ENCODE measurements at places on chromosomes 16 and 17.

DNA sequence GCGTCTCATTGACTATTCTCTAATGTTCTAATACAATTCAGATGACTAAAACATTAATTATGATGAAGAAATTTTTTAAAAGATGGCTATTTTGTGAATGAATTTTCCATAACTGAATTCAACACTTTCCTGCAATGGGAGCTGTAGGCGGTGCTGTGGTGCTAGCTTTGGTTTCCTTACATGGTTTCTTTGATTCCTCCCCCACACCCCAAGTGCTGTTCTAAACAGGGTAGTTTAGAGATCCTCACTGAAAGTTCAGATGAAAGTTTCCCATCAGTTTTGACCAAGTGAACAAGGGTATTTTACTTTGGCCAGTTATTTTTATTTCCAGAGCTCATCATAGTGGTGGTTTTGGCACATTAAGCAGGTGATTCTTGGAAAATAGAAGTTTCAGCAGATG is 26.0 kb upstream of the MRC2 start:
- no peak for DNase-seq

DNA sequence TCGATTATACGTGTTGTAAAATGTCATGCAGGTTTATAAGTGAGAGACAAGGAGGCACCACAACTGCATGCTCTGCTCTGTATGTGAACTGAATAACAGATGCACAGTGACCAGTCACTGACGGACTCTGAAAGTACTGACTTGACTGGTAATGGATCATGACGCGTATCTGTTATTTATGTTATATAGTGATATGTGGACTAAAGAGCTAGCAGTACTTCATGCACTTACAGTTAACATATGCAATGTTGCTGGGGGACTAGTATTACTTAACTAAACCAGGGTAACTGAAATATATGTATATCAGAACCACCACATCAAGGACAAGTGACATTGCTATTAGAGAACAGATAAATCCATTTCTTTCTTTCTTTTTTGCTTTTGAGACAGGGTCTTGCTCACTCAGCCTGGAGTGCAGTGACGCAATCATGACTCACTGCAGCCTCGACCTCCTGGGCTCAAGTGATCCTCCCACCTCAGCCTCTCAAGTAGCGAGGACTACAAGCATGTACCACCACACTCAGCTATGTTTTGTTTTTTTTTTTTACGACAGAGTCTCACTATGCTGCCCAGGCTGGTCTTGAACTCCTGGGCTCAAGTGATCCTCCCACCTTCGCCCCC is 17.2 kb downstream of the COIL start:
- DNase-seq = no peak

- no peak for DNase-seq
Measured at GRCh38 chr17:66343531-66344078, 41.2 kb downstream of the PRKCA start.

DNA sequence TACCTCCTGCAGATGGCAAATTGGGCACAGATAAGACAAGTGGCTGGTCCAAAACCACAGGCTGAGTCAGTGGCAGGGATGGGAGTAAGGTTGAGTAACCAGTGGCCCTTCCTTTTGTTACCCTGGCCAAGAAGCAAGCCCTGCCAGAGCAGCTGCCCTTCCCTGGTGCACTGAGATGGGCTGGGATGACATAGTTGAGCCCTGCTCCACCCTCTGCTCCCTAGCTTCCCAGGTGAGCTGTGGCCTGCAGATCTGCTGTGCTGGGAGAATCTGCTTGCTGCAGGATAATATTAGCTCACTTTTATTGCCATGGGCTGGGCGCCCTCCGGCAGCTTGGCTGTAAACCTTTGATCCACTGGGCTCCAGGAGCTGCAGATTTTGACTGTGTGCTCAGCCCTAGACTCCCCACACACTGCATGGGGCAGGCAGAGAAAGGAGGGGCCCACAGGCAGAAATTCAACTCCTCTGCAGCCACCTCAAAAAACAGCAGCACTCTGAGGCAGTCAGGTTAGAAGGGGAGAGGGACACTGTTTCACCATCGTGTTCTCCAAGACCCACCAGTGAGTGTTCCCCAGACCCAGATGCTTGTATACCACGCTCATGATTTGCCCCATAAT is 101.8 kb downstream of the CBLN1 start:
- no peak for DNase-seq

DNA sequence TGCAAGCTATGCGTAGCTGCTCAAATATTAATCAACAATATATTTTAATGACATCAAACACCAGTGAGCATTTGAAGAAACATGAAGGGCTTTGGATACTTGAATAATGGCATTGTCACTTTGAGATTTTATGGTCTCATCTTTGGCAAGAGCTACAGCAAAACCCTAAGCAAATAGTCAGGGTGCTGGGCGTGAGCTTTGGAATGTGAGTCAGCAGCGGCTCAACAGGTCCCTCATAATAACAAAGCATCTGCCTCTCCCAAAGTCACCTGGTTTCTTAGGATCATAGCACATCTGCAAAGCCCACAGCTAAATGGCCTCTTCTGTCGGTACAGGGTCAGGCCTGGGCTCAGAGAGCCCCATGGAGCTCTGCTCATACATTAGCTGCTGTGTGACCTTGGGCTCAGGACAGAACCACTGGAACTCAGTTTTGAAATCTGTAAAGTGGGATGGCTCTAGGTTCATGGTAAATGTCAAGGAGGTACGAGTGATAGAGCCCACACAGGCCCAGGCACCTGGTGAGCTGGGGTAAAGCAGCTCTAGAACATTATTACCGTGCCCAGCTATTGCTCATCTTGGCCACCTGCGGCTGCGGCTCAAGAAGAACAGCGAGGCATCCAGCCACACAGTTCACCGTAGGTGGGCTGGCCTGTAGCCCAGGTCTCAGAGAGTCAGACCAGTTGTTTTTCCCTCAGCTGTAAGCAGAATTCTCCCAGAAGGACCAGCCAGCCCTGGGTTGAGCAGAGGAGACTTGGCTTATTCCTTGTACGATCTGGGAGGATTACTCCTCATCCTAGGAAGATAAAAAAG is 544.5 kb upstream of the CDH11 start:
- no peak for DNase-seq

DNA sequence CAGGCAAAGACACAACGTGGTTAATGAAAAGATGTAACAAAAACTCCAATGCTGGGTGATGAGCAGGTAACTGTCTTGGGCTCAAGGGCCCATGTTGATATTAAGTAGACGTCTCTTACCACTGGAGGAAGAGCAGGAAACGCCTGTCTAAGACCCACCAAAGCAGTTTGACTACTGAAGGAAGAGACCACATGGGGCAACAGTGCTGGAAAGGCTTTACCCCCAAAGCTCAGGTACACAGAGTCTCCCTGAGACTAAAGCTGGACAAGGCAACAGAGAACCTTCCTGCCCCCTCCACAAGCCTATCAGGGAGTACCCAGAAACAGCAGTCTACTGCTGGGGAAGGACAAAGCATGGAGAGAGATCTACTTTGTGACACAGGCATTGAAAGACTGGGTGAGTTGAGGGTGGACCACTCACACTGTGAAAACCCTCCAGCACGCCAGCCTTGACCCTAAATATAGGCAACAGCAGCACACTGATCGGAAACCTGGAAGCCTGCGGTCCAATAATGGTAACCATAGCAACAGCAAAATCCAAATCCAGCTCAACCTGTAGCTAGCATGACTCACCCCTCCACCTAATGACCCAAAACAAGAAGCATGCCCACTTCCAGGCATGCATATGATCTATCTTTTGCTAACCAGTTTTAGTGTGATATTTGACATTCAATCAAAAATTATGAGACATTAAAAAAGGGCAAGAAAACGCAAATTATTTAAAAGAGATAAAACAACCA is 270.5 kb upstream of the SDK2 start:
- no peak for DNase-seq

- DNase-seq = no peak
Measured at GRCh38 chr16:22055881-22056280, 36.5 kb upstream of the VWA3A start.

GRCh38 chr17:67051837-67052236 is 7.5 kb downstream of the CACNG1 start:
- no peak for DNase-seq

- no peak for DNase-seq
Measured at GRCh38 chr16:65120461-65120830, 1.4 kb downstream of the CDH11 start.

- DNase-seq = no peak
Measured at GRCh38 chr16:50644729-50645128, 36.4 kb downstream of the SNX20 start.

- no peak for DNase-seq
Measured at GRCh38 chr17:76871668-76872067, 3.5 kb downstream of the MGAT5B start.

GRCh38 chr16:49858200-49859124 is 2.5 kb upstream of the ZNF423 start:
- no peak for DNase-seq

DNA sequence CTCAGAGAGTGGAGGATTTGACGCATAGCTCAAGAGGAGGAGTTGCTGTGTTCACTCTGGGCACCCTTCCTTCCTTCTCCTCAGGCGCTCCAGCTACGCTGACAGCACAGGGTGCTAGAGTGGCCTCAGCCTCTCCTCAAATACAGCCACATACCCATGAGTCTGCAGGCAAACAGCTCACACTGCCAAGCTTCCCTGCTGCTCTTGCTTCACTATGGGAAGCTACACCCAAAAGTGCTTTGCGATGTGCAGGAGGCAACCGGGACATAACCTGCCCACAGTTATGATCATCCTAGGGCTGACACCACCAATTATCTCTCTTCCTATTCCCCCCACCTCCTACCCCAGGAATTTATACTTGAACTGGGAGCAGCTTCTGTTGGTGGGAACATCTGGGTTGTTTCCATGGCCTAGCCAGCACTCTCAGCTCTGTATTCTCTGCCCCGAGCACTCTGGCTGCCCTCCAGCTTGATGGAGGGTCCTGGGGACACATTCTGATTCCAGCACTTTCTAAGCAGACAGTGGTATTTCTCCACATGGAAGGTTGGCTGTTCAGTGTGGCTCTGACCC is 40.3 kb upstream of the SREBF1 start:
- DNase-seq = no peak

DNA sequence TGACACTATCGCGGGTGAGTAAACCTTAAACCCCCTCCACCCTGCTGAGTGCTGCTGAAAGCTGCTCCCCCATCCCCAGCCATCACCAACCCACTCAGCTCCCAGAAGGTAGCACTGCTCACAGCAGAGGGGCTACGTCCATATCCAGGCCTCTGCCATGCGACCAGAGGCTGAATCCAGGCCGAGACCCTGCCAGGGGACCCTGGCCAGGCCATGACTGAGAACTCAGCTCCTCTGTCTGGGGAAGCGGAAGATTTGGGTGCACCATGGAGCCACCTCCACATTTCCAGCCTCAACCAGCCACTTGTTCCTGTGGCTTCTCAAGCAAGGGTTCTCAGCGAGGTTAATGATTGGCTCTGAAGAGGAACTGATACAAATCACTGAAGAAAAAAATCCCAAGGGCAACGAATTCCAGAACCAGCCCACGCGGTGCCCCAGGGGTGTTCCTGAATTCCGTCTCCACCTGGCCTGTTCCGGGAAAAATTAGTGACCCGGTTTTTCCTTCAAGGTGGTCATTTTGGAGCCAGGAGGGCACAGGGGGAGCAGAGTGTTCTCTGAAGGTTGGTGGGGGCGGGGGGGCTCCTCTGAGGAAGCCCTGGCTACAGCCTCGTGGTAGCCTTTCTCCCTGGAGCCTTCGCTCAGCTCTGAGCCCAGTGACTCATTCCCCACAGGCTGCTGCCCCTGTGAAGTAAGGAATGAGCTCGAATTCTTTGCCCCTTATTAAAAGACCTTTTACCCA is 9.3 kb upstream of the SLC16A5 start:
- no peak for DNase-seq

- no peak for DNase-seq
Measured at GRCh38 chr17:22123536-22124281, 431.4 kb downstream of the KCNJ18 start.

DNA sequence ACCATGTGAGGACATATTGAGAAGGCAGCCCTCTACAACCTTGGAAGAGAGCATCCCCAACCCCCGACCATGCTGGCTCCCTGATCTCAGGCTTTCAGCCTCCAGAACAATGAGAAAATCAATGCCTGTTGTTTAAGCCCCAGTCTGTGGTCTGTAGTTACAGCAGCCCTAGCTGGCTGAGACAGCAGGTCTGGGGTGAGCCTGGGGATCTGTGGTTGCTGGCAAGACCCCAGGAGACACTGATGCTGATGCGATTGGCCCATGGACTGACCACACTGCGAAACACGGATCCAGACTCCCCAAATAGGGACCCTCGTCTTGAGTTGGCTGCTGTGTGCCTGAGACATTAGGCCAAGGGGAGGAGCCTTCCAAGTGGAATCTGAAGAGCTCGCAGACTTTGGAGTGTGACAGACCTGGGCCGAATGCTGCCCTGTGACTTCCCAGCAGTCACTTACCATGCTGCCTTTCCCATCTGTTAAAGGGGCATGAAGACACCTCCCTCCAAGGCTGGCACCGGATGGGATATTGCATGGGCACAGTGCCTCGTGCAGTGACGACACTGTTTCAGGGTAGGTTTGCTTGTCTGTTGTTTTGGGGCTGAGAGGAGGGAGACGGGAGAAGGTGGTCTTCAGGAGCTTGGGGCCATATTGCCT is 147.8 kb upstream of the RPL38 start:
- DNase-seq = no peak

DNA sequence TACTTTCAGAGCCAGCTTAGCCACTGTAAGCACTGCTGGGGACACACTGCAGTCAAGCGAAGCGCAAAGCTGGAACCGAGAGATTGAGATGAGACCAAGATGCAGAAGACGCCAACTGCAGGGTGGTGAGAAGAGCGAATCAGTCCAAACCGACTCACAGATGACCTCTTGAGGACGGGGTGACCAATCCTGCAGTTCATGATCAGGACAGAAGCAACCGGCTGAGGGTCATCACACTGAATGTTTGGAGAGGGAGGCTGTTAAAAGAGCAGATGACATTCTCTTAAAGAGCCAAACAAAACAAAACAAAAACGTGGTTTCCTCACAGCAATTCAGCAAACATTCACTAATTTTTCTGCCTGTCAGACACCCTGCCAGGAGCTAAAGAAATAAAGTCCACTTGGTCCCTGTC is 8.5 kb downstream of the HASPIN start:
- DNase-seq = no peak

- DNase-seq = no peak
Measured at GRCh38 chr16:13863075-13863765, 56.7 kb upstream of the ERCC4 start.

DNA sequence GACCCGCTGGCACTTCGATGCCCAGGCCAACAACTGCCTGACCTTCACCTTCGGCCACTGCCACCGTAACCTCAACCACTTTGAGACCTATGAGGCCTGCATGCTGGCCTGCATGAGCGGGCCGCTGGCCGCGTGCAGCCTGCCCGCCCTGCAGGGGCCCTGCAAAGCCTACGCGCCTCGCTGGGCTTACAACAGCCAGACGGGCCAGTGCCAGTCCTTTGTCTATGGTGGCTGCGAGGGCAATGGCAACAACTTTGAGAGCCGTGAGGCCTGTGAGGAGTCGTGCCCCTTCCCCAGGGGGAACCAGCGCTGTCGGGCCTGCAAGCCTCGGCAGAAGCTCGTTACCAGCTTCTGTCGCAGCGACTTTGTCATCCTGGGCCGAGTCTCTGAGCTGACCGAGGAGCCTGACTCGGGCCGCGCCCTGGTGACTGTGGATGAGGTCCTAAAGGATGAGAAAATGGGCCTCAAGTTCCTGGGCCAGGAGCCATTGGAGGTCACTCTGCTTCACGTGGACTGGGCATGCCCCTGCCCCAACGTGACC is 5.0 kb downstream of the WFIKKN2 start:
- DNase-seq = no peak

Measured in stimulated activated CD8-positive, alpha-beta memory T cell treated with anti-CD3 and anti-CD28 coated beads, Interleukin-12 subunit alpha, Interleukin-12 subunit beta, amount 100 ng/mL, for 1 hour (primary cell).